ENCODE measurements at places on chromosomes 3 and 15.

DNA sequence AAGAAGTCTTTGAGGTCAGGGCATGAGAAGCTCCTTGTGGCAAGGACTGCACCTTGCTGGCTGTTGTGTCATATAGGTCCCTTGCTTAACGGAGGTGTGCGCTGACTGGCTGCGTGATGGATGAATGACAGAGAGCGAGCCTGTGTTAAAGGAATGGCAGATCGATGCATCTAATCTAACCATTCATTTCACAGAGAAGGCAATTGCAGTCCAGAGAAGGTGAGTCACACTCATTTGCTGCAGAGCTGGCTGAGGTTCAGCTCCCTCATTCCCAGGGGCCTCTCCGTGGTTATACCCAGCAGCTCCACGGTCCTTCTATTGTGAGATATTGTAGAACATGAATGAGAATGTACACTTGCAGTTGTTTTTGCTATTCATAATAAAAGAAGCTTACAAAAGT lies 289.3 kb downstream of the EPHB1 start:
- DNase-seq = no peak
- H3K27me3 ChIP-seq = peaks cover 12% of the 10 kb centered on the region
- H3K36me3 ChIP-seq = no peaks in the 10 kb centered on the region
- no peak overlapping the region for H3K4me3 ChIP-seq

GRCh38 chr15:78977591-78978347 lies 32.9 kb upstream of the CTSH start:
- no peak overlapping the region for H3K27ac ChIP-seq
- no peaks in the 10 kb centered on the region for H3K27me3 ChIP-seq
- no peaks in the 10 kb centered on the region for H3K36me3 ChIP-seq

DNA sequence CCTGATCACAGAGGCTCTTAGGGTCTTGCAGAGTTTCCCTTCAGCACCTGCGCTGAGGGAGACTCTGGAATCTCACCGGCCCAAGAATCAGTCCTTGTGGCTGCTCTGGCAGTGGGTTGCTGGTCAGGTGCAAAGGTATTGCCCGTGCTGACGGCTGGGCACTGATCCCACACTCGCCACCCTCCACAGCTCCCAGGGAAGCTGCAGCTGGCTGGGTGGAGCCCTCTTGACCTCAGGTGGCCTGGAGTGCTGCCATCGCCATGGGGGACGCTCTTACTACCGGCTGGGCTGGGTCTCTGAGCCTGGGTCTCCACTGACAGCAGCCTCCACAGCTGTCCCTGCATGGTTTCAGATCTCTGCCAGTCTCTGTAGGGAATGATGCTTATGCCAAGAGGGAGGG lies 52.6 kb upstream of the EPHB3 start:
- no peak for DNase-seq
- peaks cover 52% of the 10 kb centered on the region for H3K27me3 ChIP-seq
- H3K4me1 ChIP-seq = no peaks in the 10 kb centered on the region

- H3K4me1 ChIP-seq = no peaks in the 10 kb centered on the region
- H3K27ac ChIP-seq = no peak overlapping the region
- no peaks in the 10 kb centered on the region for H3K36me3 ChIP-seq
These were observed 209.2 kb downstream of the FEZF2 start for GRCh38 chr3:62164196-62164595.

- no peak overlapping the region for H3K27ac ChIP-seq
- no peaks in the 10 kb centered on the region for H3K4me1 ChIP-seq
- DNase-seq = no peak
These were observed 11.9 kb downstream of the FAIM start for GRCh38 chr3:138620431-138620830.

DNA sequence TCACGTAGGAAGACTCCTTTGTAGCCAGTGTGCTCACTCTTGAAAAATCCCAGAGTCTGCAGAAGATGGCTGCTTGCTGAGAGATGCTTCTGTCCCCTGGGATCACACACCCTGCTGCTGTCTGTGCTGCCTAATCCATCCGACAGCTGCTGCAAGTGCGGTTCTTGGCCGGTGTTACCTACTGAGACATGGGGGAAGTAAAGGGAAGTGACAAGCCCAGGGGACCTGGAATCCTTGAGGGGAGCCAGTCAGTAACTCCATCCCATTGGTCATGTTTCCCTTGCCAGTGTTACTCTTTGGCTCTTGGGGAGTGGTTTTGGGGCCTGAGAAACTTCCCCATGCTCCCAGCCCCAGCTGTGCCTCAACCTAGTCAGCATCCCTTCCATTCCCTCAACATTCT lies 8.3 kb upstream of the CPNE9 start:
- H3K36me3 ChIP-seq = peaks cover 59% of the 10 kb centered on the region
- no peak overlapping the region for H3K4me3 ChIP-seq
- no peak for DNase-seq
- H3K4me1 ChIP-seq = no peaks in the 10 kb centered on the region
- H3K27ac ChIP-seq = no peak overlapping the region

GRCh38 chr15:73959012-73959581 lies 32.8 kb downstream of the LOXL1 start:
- H3K27me3 ChIP-seq = no peaks in the 10 kb centered on the region
- H3K4me1 ChIP-seq = no peaks in the 10 kb centered on the region
- H3K27ac ChIP-seq = no peak overlapping the region
- H3K4me3 ChIP-seq = no peak overlapping the region

- no peaks in the 10 kb centered on the region for H3K27me3 ChIP-seq
- no peaks in the 10 kb centered on the region for H3K36me3 ChIP-seq
- no peak overlapping the region for H3K4me3 ChIP-seq
- DNase-seq = peak; percentile 60
These were observed 165.1 kb downstream of the PPM1L start for GRCh38 chr3:160921020-160921635.

GRCh38 chr3:86986671-86987420 lies 4.1 kb downstream of the VGLL3 start:
- no peak overlapping the region for H3K4me3 ChIP-seq
- no peak for DNase-seq

GRCh38 chr3:131708241-131708640 lies 205.5 kb upstream of the MRPL3 start:
- no peaks in the 10 kb centered on the region for H3K27me3 ChIP-seq
- H3K27ac ChIP-seq = no peak overlapping the region
- no peak overlapping the region for H3K4me3 ChIP-seq
- no peaks in the 10 kb centered on the region for H3K4me1 ChIP-seq

- H3K36me3 ChIP-seq = peaks cover 27% of the 10 kb centered on the region
- peak within 1 kb of the TSS; percentile 8 for H3K27ac ChIP-seq
- H3K4me1 ChIP-seq = peaks cover 7% of the 10 kb centered on the region
- DNase-seq = peak; percentile 86
These were observed at the start of gene MAN2A2 for GRCh38 chr15:90902840-90903732. MAN2A2 (plus strand) TSS chr15:90903302; CDS start chr15:90904208, 906 bp downstream.

GRCh38 chr3:122975924-122976293 lies 51.7 kb downstream of the SEMA5B start:
- DNase-seq = no peak
- H3K27ac ChIP-seq = peak overlapping the region; percentile 59
- no peak overlapping the region for H3K4me3 ChIP-seq
- H3K36me3 ChIP-seq = peaks cover 4% of the 10 kb centered on the region
- H3K27me3 ChIP-seq = no peaks in the 10 kb centered on the region

Measured in endodermal cell (in vitro differentiated cells).